ENCODE measurements at places on chromosomes 2 and 18.

- no peak for DNase-seq
Measured at GRCh38 chr18:64132871-64133270, 16.0 kb downstream of the LINC00305 start.

DNA sequence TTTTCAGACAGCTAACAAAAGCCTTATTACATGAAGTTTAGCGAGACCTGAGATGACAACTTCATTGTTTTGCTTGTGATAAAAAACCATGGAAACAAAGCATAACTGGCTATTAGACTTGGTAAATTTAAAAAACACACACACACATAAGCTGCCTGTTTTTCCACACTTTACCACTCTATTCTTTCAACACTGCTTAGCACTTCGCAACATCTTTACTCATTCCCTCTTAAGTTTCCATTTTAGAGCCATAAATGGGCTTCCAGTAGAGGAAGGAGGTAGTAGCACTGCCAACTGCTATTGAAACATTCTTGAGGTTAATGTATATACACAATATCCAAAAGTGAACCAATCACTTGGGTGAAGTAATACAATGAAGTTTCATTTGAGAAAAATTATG, 54.1 kb downstream of the BAZ2B start:
- DNase-seq: no peak

GRCh38 chr2:228503731-228504130, 322.2 kb upstream of the SPHKAP start:
- DNase-seq: no peak

DNA sequence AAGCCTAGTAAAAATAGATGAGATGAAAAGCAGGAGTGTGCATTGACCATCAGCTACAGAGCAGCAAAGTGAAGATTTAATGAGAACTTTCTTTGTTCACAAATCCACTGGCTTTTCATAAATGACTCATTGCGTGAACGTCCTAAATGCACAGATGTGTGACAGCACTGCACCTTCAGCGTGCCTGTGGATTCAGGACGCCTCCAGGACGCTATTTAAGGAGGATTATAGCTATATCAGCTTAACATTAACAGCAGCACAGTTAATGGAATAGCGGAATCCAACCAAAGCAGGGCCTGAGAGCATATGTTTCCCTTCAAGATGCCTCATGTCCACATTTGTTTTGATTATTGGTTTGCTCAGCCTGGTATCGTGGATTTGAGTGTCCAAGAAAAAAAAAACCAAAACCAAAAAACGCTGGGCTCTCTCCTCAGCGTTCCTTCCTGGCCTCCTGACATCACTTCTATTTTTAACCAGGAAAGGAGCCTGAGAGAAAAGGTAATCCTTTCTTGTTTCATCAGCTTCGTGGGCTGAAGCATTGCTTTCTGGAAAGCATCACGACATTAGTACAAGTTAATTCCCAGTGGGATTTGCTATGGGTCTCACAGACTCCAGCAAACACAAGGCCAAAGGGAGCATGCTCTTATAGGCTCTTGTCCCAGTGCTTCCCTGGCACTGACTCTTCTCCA, 447.0 kb upstream of the SMIM21 start:
- DNase-seq: no peak

- DNase-seq: no peak
Measured at GRCh38 chr2:187478719-187479118, 30.7 kb upstream of the CALCRL start.

DNA sequence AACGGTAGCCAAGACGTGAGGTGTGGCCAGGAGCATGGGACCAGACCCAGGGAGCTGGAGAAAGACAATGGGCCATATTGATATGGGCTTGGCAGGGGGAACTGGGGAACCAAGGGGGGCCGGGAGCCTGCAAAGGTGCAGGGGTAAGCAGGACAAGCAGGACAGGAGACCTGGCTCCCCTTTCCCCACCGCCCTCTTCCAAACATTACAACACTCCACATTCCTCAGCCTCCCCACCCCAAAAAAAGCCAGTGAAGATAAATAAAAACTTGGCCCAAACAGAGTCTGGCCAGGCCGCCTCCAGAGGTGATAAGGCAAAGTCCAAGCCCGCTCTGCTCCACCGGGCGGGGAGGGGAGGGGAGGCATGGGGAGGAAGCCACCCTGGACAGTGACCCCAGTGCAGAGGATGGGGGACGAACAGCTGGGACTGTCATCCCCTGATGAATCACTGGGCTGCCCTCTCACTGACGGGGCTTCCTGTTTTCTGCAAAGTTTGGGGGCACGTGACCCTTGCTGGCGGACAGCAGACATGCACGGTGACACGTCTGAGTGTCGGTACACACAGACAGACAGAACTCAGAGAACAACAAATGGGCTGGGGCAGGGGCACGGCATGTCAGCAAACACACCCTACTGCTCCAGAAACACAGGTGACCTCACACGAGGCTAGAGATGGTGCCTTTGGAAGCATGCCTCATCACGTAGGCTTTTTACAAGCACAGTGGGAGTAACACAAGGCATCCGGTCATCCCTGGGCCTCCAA, 100.2 kb downstream of the TNS1 start:
- no peak for DNase-seq

DNA sequence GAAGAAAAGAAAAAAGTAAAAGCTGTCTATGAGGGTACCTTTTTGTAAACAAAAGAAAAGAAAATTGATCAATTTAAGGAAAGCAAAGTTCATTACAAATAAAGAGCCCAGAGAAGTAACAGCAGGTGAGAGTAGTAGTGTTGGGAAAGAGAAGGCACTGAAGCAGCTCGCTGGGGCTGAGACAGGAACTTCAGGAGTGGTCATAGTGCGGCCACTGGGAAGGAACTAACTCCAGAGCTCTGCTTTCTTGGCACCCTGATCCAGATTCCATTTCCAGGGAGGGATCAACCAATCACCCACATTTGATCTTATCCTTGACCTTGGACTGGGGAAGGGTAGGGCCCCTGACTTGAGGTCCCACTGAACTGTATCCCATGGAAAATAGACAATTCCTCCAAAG, 617.6 kb downstream of the CPS1 start:
- no peak for DNase-seq

GRCh38 chr18:61398961-61399705, 65.9 kb downstream of the CDH20 start:
- no peak for DNase-seq

DNA sequence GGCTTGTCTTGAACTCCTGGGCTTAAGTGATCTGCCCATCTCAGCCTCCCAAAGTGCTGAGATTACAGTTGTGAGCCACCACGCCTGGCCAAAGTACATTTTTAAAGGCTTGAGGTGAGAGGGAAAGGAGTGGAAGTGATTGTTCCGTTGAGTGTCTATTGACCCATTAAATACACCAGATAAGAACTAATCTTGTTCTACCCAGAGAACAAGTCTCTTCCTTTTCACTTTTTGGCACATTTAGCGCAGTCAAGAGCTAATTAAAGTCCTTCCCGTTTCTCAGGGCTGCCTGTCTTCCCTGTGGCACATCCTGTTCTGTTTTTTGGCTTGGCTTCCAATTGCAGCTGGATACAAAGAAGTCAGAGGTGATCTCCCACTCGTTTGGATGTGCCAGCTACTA, 172.3 kb downstream of the ALPK2 start:
- no peak for DNase-seq

- peak; percentile 17 for DNase-seq
Measured at GRCh38 chr2:54081574-54081973, 33.8 kb upstream of the ACYP2 start.

DNA sequence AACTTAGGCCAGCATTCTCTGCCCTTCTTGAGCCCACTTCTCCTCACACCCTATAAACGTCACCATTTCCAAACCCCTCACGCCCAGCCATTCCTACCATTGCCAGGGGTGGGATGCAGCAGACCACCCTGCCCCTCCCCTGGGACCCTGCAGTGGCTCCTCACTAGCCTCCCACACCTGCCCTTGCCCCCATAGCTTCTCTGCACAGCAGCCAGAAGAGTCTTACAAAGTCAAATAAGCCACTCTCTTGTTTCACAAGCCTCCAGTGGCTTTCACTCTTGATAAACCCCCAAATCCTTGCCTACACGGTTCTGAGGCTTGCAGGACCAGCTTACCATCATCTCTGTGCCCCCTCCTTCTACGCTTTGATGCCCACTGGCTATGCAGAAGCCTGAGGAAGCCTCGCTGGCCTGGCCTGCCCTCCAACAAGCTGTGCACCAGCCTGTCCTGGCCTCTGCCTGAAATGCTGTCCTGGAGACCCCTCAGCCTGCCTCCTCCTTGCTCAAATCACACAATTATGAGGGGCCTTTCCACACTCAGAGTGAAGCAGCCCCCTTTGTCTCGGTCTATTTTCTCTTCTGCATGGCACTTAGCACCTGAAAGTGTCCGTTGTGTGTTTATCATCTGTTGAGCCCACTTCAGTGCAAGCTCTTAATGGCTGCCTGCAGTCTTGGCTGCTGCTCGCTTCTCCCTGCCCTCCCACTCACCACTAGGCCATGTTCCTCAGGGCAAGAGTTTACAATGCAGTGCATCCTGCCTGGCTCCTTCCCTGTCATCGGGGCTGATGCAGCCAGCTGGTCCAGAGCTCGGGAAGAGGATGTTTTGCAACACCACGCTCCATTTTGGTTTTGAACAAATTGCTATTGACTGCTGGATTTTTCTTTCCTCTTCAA, 82.6 kb upstream of the RGPD5 start:
- DNase-seq: no peak

GRCh38 chr18:60898111-60898510, 435.1 kb upstream of the CDH20 start:
- DNase-seq: no peak

- DNase-seq: no peak
Measured at GRCh38 chr2:181648478-181649155, 8.3 kb downstream of the CERKL start.

GRCh38 chr2:215377283-215377682, 58.6 kb downstream of the FN1 start:
- no peak for DNase-seq

GRCh38 chr2:120879431-120880295, 144.0 kb downstream of the GLI2 start:
- DNase-seq: no peak

GRCh38 chr2:226312155-226312554, 487.5 kb downstream of the IRS1 start:
- DNase-seq: no peak

DNA sequence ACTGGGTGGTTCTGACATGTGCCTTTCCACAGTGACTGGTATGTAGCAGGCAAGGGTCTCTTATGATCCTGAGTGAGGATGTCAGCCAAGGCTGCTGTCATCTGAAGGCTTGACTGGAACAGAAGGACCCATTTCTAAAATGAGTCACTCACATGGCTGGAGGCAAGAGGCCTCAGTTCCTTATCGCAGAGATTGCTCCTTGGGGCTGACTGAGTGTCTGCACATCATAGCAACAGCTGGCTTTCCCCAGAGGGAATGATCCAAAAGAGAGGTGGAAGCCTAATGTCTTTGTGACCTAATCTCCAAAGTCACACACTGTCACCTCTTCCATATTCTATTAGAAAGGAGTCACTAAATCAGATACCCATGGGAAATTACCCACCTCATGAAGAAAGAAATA, 114.0 kb downstream of the NEDD4L start:
- no peak for DNase-seq

- DNase-seq: no peak
Measured at GRCh38 chr2:11571170-11571569, 37.3 kb downstream of the GREB1 start.

GRCh38 chr18:33833842-33834241, 255.8 kb downstream of the ASXL3 start:
- DNase-seq: no peak

DNA sequence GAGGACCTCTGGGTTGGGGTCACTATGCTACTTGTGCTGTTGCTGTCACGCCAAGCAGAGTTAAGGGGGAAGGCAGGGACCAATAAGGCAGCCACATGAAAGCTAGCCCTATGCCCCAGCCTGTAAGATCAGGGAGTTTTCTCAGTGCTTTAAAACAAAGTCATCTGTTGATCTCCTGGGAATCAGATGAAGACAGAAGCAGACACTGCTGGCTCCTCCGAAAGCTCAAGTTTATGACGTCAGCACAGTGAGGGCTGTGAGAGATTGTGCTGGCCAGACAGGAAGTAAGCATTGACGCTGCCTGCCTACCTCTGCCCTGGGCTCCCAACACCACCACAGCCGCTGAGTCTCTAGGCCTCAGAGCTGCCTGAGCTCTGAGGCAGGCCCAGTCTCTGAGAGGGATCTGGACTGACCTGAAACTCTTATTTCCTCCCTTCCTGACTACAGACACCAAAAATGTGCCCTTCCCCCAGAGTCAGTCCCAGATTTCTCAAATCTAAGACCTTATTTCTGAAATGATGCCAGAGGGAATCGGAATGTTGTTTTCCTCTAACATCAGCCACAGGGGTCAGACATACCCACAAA, 118.1 kb upstream of the EPAS1 start:
- peak; percentile 8 for DNase-seq

DNA sequence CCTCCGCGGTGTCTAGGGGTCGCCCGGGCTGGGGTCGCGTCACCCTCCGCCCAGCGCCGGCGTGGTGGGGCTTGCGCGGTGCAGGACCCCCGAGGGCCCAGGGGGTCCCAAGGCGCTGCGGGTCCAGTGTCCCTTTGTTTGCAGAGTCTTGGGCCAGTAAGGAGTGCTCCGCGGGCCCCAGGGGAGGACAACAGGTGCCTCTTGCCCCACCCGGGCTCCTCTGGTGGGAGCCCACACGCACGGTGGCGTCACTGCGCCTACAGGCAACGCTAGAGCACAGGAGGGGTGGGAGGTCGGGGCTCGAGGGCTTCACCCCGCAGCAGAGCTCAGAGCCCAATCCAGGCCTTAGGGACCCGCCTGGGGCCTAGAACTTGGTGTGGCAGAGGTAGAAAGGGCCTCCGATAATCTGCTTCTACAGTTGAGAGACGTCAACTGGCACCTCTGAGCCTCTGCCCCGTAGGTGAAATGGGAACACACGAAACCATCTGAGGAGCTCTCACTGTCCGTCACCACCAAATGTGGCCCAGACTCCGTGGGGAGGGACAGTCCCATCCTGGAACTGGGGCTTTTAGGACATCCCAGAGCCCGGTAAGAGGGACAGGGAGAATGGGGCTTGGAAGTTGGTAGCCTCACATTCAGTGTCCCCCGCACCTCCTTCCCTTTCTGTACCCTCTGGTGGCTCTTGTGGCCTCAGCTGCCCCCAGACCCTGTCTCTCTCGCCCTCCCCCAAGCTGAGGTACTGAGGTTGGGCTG, 1.4 kb downstream of the ARID5A start:
- DNase-seq: peak; percentile 49

- no peak for DNase-seq
Measured at GRCh38 chr2:205405194-205405593, 277.1 kb upstream of the NRP2 start.

- no peak for DNase-seq
Measured at GRCh38 chr2:180962727-180963314, 17.6 kb upstream of the UBE2E3 start.

DNA sequence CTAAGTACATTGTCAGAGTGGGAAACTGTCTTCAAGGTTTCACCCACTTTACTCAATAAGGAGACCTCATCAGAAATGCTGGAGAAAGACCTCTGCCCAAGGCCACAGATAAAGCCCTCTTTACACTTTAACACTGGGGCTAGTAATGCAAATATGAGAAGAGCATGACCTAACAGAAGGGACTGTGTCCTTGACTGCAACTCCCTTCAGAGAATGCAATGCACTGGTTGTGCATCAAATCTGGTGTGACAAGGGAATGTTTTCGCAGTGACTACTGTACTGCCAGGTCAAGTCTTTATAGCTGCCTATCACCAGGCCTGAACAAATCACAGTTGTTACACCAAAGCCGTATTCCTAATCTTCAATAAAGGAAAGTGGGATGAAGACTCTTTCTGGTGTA, 28.6 kb downstream of the CDH19 start:
- no peak for DNase-seq

Data from activated T-helper 9 cell treated with anti-CD3 and anti-CD28 coated beads, Interleukin-2, amount 50 U/mL, for 16 hours (primary cell).